T-helper 2 cell (primary cell): ENCODE measurements at places on chromosomes 1 and 21.

DNA sequence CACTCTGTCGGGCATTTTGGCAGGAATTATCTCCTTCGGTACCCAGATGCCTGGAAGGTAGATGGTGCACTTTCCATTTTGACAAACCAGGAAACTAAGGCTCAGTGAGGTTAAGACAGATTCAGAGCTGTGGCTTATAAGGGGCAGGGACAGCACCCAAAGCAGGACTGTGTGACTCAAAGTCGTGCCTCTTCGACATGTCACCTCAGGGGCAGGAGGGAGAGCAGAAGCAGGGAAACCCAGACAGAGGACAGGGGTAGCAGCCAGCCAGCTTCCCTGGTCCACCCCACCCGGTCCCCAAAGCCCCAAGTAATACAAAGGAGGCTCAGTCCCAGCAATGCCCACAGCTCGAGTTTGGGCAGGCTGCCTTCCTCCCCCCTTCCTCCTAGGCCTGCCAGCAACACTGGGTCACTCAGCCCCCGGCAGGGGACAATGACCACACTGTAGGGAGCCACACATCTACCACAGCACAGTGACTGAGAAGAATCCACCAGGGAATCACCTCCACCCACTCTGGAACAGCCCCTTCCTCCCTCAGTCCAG lies 2.5 kb downstream of the RHOC start:
- no peak for DNase-seq

GRCh38 chr1:168096296-168097165 lies 40.2 kb downstream of the GPR161 start:
- no peak for DNase-seq

DNA sequence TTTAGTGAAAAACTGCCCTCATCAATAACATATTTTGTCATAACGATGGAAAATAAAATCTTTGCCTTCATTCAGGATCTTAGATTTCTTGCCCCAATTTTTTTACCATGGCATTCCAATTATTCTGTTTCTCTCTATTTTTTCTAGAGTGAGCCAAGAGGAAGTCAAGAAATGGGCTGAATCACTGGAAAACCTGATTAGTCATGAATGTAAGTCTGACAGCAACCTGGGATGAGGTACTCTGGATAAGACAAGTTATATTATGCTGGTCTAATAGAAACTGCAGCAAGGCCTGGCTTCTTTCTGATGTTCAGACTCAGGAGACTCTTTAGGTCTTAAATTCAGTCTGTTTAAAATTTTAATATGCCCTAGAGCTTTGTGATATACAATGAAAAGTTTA lies 3.5 kb downstream of the RGS4 start:
- no peak for DNase-seq

DNA sequence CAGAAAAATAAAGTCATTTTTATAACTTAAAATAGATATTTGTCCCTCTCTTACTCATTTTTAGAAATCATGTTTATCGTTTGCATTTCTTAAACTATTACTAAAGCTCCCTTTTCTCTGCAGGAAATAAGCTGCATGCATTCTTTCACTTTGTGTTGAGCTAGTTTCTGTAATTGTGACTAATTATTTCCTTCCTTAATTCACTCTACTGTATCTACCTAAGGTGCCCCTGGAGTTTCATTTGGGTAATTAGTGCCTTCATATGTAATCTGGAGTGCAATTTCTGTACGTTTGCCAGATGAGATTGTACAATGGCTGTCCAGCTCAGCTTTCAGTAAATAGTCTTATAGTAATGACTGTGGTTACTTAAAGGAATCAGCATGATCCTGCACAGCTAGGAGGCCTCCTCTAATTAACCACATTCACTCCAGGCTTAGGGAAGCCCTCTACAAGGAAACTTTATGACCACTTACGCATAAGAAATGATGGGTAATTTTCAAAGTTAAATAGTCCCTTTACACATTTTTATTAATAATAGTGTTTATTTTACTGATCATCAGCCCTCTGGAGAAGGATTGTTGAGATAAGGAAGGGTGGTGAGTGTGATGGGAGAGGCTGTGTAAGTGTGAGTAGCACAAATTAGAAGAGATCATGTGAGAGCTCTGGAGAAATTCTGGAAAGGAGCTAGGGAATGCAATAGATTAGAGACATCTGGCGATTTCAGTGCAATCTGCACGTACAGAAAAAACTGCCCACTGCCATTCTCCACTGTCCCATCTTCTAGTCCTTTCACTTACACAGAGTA lies 86.8 kb downstream of the LRRC8C start:
- no peak for DNase-seq

GRCh38 chr1:14996133-14997050 lies 157.2 kb upstream of the TMEM51 start:
- no peak for DNase-seq

DNA sequence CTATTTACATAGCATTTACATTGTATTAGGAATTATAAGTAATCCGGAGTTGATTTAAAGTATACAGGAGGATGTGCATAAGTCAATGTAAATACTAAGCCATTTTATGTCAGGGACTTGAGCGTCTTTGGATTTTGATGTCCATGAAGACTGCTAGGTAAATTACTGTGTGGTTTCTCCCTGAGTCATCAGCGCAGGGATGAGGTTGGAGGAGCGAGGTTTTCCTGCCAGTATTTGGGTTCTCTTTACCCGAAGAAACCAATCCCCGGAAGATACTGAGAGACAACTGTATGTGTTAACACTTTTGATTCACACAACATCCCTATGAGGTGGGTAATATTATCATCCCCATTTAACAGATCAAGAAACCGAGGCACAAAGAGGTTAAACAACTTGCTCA lies 29.3 kb downstream of the BATF3 start:
- DNase-seq: no peak

GRCh38 chr21:32248571-32249461 lies 30.0 kb downstream of the MIS18A start:
- no peak for DNase-seq
